Regular cardiac myocyte (primary cell): ENCODE measurements at places on chromosomes 2 and 18. TPM values are rescaled to one million over a fixed set of nuclear protein-coding genes. Genes with fewer than 3 reads are reported as not detected.

REEP1 gene
- under 0.01 and 0.28 TPM in 2 replicates for total RNA-seq

GKN2 gene
- total RNA-seq = not detected in 2 replicates

PTPRN gene
- total RNA-seq = 2.1 and 12.7 TPM in 2 replicates

ABCG5 gene
- not detected in 2 replicates for total RNA-seq

RAX gene
- total RNA-seq = not detected in 2 replicates

GAD1 gene
- total RNA-seq = under 0.01 and 0.19 TPM in 2 replicates
